ENCODE measurements at places on chromosomes 7 and 10.

- no peak overlapping the region for H3K4me3 ChIP-seq
- H3K27me3 ChIP-seq, result no peaks in the 10 kb centered on the region
- H3K36me3 ChIP-seq, result no peaks in the 10 kb centered on the region
These were observed 46.8 kb upstream of the MNX1 start for GRCh38 chr7:157056957-157057902.

DNA sequence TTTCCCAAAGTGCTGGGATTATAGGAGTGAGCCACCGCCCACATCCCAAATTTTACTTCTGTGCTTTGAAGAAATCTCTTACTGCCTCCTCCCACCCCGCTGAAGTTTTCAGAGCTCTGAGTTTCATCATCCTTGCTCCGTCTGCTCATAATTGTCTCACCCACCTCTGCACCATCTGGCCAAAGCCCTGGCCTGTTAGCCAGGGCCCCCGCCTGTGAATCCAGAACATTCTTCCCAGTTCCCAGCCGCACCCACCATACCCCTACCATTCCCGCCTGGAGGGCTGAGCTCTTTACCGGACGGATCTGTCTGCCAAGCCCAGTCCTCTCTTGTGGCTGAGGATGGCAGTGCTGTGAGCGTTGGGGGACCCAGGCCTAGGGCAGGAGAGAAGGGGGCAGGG is 14.5 kb downstream of the SSC4D start:
- no peak for DNase-seq
- H3K4me1 ChIP-seq, result peaks cover 14% of the 10 kb centered on the region
- H3K4me3 ChIP-seq, result no peak overlapping the region
- H3K27ac ChIP-seq, result no peak overlapping the region
- no peaks in the 10 kb centered on the region for H3K27me3 ChIP-seq
- no peaks in the 10 kb centered on the region for H3K36me3 ChIP-seq

GRCh38 chr10:97332591-97333350 is 1.8 kb downstream of the FRAT2 start:
- peaks cover 39% of the 10 kb centered on the region for H3K4me1 ChIP-seq
- H3K4me3 ChIP-seq, result peak overlapping the region; percentile 75
- peak overlapping the region; percentile 97 for H3K27ac ChIP-seq
- no peaks in the 10 kb centered on the region for H3K27me3 ChIP-seq
- H3K36me3 ChIP-seq, result peaks cover 33% of the 10 kb centered on the region

GRCh38 chr10:25023278-25023677 is 6.9 kb downstream of the THNSL1 start:
- peaks cover 8% of the 10 kb centered on the region for H3K4me1 ChIP-seq
- H3K4me3 ChIP-seq, result no peak overlapping the region
- H3K27ac ChIP-seq, result no peak overlapping the region
- DNase-seq, result no peak
- H3K27me3 ChIP-seq, result no peaks in the 10 kb centered on the region
- H3K36me3 ChIP-seq, result no peaks in the 10 kb centered on the region

DNA sequence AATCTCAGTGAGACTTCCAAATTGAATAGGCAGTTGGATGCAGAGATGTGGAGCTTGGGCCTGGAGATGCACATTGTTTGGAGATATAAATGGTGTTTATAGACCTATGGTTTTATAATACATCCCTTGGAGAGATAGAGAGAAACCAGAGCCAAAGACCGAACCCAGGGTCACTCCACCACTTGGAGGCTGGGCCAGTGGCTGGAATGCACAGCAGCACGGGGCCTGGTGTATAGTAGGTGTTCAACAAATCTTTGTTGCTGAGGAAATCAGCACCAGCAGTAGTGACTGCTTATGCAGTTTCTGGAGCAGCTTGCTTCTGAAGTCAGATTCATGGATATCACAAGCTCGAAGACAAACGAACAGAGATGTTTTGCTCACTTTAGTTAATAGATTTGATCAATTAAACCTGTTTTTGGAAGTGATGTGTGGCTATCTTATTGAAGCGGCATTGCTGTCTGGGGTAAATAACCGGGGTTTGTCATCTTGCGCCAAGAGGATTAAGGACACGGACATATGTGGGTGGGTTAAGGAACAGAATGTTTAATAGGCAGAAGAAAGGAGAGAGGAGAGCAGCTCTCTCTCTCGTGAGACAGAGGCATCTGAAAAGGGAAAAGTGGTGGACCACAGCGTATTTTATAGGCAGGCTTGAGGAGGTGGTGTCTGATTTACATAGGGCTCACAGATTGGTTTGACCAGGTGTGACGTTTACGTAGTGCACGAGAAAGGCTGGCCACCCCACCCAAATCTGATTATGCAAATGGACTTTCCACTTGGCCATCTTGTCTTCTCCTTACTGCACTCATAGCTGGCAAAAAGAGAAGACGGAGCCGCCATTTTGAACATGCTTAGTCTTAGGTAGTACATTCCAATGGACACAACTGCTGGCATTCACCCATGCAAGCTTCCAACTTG is 11.1 kb downstream of the RBP4 start:
- H3K27ac ChIP-seq, result no peak overlapping the region
- no peaks in the 10 kb centered on the region for H3K27me3 ChIP-seq
- H3K36me3 ChIP-seq, result no peaks in the 10 kb centered on the region
- H3K4me3 ChIP-seq, result no peak overlapping the region
- no peaks in the 10 kb centered on the region for H3K4me1 ChIP-seq
- DNase-seq, result no peak

DNA sequence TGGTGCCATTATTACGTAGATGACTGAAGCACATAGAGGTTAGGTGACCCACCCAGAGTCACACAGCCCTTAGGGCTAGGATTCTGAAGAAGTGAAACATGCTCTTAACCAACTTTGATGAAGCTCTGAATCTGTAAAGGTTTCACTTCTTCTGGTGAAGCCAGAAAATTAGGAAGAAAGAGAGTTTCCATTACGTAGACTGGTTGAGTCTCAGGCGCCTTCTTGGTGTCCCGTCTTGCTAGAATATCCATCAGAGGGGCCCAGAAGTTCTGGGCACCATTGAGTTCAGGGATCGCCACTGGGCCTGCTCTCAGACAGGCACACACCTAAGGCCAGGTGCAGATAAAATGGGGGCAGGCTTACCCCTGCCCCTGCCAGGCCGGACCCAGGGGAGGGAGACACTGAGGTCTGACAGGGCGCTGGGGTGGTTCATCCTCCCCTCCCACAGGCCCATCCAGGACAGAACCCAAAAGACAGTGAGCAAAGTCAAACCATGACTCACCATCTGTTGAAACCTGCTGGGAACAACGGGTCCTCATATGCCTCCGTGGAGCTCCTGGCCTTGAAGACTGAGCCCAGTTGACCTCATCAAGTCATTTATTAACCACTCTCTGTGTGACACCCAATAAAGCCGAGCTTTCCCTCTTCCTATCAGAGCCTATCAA is 33.2 kb downstream of the DRGX start:
- H3K27me3 ChIP-seq, result no peaks in the 10 kb centered on the region
- H3K4me3 ChIP-seq, result no peak overlapping the region
- no peaks in the 10 kb centered on the region for H3K4me1 ChIP-seq
- DNase-seq, result no peak

DNA sequence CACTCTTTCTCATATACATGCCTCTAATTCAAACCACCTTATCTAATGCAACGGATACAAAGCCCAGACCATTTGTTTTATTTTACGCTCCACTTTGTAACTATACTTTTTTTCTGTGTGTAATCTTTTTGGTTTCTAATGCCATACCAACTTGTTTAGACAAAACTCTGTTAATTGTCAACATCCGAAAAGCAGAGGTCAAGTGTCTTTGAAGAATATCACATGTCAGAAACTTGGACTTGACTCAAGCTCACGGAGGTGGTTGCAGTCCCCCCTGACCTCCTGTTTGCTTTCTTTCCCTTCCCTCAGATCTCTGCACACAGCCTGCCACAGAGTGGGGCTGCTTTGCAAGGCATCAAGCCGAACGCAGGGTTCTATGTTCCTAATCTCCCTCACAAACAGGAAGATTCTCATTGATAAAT is 698.9 kb downstream of the PARD3 start:
- no peaks in the 10 kb centered on the region for H3K4me1 ChIP-seq
- H3K4me3 ChIP-seq, result no peak overlapping the region
- H3K27ac ChIP-seq, result no peak overlapping the region
- no peak for DNase-seq

GRCh38 chr7:151308256-151308655 is 33.4 kb upstream of the NUB1 start:
- no peak overlapping the region for H3K27ac ChIP-seq
- H3K4me1 ChIP-seq, result peaks cover 7% of the 10 kb centered on the region
- no peak for DNase-seq
- H3K27me3 ChIP-seq, result peaks cover 48% of the 10 kb centered on the region
- no peak overlapping the region for H3K4me3 ChIP-seq

- H3K36me3 ChIP-seq, result no peaks in the 10 kb centered on the region
- H3K4me1 ChIP-seq, result peaks cover 4% of the 10 kb centered on the region
- H3K4me3 ChIP-seq, result no peak overlapping the region
These were observed 257.1 kb downstream of the GLI3 start for GRCh38 chr7:41979834-41980307.

DNA sequence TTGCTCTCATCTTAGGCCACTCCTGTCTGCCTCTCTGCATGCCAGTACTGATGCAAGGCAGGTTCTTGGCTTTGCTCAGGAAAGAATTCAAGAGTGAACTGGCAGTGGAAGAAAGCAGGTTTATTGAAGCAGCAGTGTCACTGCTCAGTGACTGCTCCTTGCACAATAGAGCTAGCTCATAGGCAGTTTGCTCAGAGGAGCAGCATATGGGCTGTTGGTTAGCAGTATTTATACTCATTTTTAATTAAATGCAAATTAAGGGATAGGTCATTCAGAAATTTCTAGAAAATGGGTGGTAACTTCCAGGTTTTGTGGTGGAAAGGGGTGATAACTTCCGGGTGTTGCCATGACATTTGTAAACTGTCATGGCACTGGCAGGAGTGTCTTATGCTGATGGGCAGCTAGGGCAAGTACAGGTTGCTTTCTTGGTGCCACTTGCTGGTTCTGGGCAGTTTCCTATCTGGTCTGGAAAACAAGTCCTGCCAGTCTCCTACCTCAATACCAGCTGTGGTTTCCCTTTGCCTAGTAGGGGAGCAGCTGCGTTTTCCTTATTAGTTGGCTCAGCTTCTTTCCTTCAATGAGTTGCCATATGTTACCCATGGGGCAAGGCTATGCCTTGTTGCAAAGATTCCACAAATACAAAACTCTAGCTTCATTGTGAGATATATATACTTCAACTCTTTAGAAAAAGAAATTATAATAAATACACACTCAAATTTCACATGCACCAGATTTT is 64.8 kb upstream of the CALD1 start:
- H3K4me1 ChIP-seq, result peaks cover 10% of the 10 kb centered on the region
- no peaks in the 10 kb centered on the region for H3K27me3 ChIP-seq
- no peak overlapping the region for H3K4me3 ChIP-seq
- no peaks in the 10 kb centered on the region for H3K36me3 ChIP-seq

GRCh38 chr10:127405221-127405620 is 143.9 kb upstream of the NPS start:
- H3K27me3 ChIP-seq, result no peaks in the 10 kb centered on the region
- no peaks in the 10 kb centered on the region for H3K36me3 ChIP-seq
- no peak overlapping the region for H3K27ac ChIP-seq
- DNase-seq, result no peak
- no peak overlapping the region for H3K4me3 ChIP-seq
- H3K4me1 ChIP-seq, result no peaks in the 10 kb centered on the region

DNA sequence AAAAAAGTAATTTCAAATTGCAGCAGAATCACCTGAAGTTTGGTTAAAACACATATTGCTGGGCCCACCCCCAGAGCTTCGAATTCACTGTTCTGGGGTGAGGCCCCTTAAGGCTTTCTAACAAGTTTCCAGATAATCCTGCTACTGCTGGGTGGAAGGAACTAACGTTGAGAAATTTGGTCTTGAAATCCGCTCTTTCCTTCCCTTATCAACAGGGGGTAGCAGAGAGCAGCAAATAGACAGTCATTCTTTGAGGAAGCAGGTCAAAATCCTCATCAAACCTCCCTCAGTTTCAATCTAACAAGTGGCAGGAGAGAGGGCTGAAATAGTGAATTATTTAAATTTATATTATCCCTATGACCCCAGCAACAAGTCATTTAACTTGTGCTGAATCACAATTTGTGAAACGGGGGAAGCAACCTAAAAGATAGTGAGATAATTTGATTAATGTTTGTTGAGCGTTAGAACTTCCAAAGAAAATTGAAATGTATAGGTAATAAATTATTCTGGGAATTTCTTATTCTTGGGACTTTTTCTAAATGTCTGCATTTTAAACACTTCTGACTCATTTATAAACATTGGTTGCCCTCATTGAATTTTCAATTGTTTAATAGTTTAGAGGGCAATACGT is 21.7 kb upstream of the MALSU1 start:
- H3K4me1 ChIP-seq, result no peaks in the 10 kb centered on the region
- no peak overlapping the region for H3K4me3 ChIP-seq
- H3K27ac ChIP-seq, result no peak overlapping the region
- DNase-seq, result peak; percentile 32
- H3K36me3 ChIP-seq, result no peaks in the 10 kb centered on the region

DNA sequence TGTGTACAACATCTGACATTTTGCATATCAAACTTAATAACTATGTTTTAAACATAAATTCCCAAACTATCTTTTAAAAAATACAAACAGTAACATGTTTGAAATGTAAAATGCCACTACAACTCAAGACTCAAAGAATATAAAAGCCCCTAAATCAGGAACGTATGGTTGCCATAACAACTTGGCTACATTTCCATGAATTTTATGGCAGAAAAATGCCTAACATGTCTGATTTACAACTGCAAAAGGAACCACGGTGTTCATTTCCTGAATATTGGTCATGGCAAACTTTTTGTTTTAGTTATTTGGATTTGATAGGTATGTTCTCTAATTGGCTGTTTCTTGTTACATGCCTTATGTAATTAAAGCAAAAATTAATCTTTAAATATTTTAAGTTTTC is 2.0 kb downstream of the SOSTDC1 start:
- H3K4me1 ChIP-seq, result peaks cover 7% of the 10 kb centered on the region
- no peaks in the 10 kb centered on the region for H3K27me3 ChIP-seq
- H3K36me3 ChIP-seq, result no peaks in the 10 kb centered on the region
- no peak overlapping the region for H3K4me3 ChIP-seq

GRCh38 chr7:25789701-25790640 is 362.0 kb upstream of the NFE2L3 start:
- no peak for DNase-seq
- no peak overlapping the region for H3K4me3 ChIP-seq
- H3K4me1 ChIP-seq, result peaks cover 22% of the 10 kb centered on the region
- no peaks in the 10 kb centered on the region for H3K36me3 ChIP-seq

DNA sequence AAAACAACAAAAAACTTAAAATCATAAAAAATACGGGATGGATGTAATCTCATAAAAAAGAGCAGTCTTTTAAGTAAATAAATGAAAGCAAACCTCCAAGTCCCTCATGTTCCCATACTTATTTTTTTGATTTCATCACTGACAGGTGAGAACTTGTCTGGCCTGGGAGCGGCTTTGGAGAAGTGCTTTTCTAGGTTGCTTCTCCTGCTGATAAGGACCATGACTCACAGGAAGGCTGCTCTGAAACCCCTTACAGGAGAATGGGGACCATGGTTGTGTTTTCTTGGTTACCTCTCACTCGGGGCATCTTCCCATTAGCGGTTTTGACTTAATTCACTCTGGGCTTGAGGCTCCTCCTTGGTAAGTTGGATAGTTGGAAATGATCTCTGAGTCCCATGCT is 237.4 kb downstream of the CAMK1D start:
- no peaks in the 10 kb centered on the region for H3K27me3 ChIP-seq
- no peaks in the 10 kb centered on the region for H3K36me3 ChIP-seq
- no peak overlapping the region for H3K27ac ChIP-seq

GRCh38 chr7:130309986-130310385 is 17.0 kb downstream of the CPA4 start:
- no peak for DNase-seq
- no peak overlapping the region for H3K27ac ChIP-seq
- H3K36me3 ChIP-seq, result no peaks in the 10 kb centered on the region
- no peaks in the 10 kb centered on the region for H3K27me3 ChIP-seq
- H3K4me3 ChIP-seq, result no peak overlapping the region
